ENCODE measurements at places on chromosomes 5 and 9.

- no peak for DNase-seq
Observed at GRCh38 chr5:119389288-119390030, 33.6 kb downstream of the TNFAIP8 start.

GRCh38 chr5:97224112-97224750 is 41.2 kb upstream of the RIOK2 start:
- DNase-seq, result no peak

DNA sequence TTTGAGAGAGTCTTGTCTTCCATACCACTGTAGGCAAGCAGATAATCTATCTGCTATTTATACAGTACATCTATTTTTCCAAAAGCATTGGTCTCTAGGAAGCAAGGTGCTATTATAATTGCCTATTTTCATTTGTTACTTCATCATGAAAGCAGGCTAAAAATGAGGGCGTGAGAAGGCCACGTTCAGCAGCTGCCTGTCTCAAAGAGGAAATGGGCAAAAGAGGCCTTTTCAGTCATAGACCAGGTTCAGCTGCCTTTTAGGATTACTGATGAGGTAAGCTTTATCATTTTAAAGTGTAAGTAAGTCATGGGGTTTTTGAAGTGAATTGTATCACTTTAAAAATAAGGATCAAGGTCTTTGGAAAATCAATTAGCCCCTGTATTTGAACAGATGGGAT is 1091.1 kb upstream of the DMAC1 start:
- DNase-seq, result no peak

GRCh38 chr9:93645149-93645889 is 68.9 kb downstream of the PHF2 start:
- no peak for DNase-seq

DNA sequence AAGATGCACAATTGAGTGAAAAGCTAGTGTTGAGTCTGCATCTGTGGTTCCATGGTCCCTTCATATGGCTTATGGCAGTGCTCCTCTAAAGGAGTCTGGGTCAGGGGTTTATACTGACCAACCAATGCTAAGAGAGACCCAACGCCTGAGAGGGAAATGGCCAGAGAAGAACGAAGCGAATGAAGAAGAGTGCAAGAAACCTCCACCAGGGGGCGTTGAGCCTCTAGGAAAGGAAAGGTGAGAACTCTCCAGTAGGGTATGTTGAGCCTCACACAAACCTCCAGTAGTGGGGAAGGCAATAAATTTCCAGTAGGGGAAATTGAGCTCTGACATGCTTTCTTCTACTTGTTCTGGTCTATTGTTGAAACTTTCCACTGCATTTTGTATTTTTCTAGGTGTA is 470.6 kb downstream of the PRDM9 start:
- DNase-seq, result no peak

DNA sequence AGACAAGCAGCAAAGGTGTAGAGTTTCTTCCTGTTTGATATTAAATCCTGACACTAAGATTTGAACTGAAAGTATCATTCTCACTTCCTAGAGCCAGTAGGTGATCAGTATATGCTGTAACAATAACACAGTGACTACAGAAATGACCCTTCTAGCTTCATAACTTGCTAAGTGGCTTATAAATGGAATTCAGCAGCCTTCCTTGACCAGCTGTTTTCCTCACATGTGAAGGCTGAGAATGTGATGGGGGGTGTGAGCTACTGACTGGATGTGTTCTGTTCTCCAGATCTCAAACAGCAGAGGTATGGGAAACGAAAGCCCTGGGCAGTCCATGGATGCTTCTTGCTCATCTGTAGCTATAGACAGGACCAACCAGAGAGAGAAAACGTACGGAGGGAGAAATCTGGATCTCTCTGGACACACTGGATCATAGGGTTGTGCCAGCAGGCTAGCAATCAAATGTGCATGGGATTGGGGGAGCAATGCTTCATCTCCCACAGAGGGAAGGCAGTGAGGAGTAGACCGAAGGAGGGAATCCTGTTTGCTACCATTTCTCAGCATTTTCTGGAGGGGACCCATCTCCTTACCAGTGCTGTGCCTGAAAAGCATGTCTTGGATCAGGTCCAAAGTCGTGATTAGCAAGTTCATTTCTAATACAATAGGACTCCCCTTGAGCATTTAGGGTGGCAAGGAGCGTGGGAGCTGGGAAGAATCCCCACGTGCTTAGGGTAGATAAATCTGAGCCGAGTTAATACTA is 39.4 kb downstream of the TNFAIP8 start:
- no peak for DNase-seq

- no peak for DNase-seq
Observed at GRCh38 chr5:60023255-60023654, 129.7 kb upstream of the PDE4D start.

DNA sequence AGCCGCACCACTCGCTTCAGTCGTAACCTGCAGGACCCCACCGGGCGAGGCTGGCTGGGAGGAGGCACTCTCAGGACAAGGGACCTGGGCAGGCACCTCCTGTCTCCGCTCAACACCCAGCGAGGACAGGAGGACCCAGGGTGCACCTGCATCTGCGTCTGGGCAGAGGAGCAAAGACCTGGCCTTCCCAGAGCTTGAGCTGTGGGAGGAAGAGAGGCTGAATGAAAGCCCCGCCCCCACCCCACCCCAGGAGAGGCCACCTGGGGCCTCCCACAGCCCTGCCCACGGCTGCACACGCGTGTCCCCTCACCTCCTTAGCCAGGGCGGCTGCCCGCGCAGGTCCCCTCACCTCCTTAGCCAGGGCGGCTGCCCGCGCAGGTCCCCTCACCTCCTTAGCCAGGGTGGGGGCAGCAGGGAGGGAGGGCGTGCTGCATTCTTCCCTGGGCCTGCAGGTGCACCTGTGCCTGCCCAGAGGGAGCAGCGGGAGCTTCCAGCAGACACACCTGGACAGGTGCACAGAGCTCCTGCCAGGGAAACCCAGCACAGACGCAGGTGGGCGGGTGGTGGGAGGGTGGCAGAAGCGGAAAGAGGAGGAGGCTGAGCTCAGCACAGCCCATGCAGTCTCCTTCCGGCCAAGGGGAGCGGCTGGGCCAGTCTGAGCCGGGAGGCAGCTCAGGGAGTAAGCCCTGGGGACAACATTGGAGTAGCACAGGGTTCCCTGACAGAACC is 18.5 kb upstream of the SLC12A7 start:
- no peak for DNase-seq

GRCh38 chr5:53180991-53181390 is 71.4 kb upstream of the MOCS2 start:
- DNase-seq, result no peak

GRCh38 chr5:107563959-107564544 is 106.7 kb downstream of the EFNA5 start:
- peak; percentile 49 for DNase-seq

DNA sequence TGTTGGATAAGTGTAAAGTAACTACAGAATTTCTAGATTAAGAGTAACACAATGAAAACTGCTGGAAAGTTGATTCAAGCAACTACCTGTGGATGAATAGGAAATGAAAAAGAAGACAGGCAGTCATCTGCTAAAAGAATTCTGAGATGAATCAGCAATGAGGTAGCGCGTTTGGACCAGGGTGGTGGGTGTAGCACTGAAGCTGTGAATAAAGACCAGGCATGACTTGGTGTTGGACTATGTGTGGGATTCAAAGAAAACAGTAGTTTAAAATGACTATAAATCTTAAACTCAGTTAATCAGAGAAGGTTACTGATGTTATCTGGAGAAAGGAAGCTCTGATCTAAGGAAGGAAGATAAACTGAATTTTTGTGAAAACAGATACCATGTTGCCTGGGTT is 159.8 kb downstream of the FBN2 start:
- no peak for DNase-seq

DNA sequence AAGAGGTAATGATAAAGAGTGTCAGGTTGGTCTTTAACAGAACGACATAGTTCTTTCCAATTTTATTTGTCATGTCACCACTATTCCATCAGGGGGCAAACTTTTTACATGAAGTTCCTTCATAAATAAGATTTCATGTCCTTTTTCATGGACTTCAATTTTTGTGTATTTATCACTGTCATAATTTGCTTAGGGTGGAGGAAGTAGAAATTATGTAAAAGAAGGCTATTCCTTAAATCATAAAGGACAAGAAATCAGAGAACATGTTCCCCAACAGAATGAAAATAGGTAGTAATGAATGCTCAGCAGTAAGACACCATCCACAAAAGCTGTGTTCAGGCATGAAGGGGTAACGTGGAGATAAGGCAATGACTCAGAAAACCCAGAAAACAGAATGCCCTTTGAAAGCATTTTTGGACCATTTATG is 72.7 kb downstream of the ZFAND5 start:
- DNase-seq, result peak; percentile 41

DNA sequence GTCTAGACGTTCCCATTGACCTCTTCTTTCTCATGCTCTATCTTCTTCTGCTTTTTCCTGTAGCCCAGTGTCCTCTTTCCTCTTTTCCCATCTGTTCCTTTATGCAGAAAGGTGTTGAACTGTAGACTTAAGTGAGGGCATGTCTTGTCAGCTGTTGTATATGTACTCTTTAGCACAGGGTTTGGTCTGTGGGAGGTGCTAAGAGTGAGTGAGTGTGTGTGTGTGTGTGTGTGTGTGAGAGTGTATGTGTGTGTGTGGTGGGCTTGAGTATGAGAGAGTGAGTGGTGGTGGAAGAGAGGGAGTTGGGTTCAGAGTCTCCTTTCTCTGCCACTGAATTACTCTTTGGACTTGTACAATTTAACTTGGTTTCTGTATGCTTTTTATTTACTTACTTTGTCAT is 10.3 kb upstream of the ROPN1L start:
- DNase-seq, result no peak

DNA sequence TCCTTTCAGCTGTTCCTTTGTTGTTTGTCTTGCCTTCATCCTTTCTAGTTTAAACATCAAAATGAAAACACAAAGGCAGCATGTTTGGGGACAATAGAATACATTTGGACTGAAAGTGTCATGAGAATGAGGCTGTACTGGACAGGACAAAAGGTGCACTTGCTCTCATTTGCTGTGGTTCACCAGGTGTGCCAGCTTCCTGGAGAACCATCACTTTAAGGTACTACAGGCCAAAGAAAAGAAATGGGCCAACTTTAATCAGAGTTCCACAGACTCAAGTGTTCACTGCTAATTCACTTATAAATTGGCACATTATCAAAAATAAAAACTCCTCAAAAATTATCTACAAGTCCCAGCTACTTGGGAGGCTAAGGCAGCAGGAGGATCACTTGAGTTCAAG is 53.8 kb downstream of the ABHD17B start:
- DNase-seq, result no peak

- peak; percentile 67 for DNase-seq
Observed at GRCh38 chr9:110923601-110924000, 114.7 kb downstream of the LPAR1 start.

DNA sequence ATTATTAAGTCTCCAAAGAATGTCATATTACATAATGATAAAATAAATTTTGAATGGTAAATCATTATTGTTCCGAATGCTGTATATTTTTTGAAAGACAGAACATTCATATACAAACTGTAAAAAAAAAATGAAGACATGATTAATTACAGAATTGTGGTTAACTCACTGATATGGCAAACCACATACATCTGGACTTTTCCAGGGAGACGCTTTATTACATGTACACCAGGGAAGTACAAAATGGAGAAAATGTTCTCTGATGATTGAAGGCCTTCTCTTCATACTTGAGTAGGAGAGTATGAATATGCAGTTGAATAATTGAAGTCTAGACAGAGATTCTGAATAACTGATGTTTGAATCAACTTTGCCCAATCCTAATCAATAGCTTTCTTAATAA is 1886.9 kb downstream of the EFNA5 start:
- DNase-seq, result no peak

GRCh38 chr5:151751091-151751490 is 7.3 kb downstream of the ATOX1 start:
- no peak for DNase-seq

DNA sequence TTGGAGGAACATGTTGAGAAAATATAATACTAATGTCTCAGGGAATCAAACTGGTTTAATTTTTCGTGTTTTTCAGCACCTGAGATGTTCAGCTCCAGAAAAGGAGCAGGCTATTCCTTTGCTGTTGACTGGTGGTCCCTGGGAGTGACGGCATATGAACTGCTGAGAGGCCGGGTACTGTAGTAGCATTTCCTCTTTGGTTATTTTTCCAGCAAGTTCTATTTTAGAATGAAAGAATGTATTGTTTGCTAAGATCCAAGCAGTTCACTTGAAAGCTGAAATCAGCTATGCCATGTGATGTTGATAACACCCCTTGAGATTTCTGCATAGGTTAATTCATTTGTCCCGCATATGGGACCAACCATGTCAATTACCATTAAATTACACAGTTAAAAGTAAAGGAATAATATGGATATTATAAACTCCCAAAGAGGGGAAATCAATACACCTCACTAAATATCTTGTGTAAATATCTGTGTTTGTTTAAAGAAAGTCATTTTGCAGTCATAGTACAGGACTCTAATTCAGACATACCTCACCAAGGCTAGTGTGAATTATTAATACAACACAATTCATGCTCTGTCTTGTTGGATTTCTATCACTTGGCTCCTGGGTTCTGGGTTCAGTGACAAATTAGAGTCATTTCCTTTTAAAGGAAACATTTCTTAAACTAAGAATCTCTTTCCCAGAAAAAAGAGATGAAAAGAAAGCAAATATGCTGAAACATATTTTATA is 126.8 kb downstream of the STK32A start:
- no peak for DNase-seq

All from RPMI7951 (cell line).